ENCODE measurements at places on chromosomes 12 and 14. TPM values are rescaled to one million over a fixed set of nuclear protein-coding genes. Genes with fewer than 3 reads are reported as not detected.

- peak; percentile 96 for DNase-seq
Measured at GRCh38 chr14:76918782-76919394, 92.7 kb downstream of the LRRC74A start.

DNA sequence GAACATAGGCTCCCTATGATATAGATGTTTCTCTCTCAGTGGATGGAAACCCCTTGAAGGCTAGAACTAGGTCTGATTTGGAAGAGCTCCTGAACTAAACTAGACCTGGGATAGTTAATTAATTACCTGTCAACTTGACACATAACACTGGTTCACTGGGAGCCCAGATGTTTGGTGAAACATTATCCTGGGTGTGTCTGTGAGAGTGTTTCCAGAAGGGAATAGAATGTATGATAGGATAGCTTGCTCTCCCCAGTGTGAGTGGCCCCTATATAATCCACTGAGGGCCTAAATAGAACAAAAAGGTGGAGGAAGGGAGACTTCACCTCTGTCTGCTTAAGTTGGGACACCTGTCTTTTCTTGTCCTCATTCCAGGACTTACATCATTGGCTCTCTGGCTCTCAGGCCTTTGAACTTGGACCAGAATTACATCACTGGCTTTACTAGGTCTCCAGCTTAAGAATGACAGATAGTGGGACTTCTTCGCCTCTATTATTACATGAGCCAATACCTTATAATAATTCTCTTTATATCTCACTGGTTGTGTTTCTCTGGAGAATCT is 194.1 kb downstream of the KTN1 start:
- DNase-seq: no peak

GRCh38 chr12:65881965-65882413 is 57.7 kb downstream of the HMGA2 start:
- peak; percentile 83 for DNase-seq

DNA sequence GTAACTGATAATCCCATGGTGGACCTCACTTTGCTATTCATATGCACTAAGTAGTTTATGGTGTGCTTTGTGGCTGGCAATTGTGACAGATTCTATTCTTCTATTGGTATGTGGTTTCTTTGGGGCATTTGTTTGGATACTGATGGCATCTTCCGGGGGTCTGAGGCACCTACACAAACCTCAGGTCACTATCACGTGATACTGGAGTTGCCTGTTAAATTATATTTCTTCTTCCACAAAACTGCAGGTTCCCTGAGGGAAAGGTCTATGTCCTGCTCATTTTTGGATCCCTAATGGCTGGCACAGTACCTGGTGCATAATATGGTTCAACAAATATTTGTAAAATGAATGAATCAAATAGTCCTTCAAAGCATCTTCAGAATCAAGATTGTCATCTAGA is 49.5 kb upstream of the HELB start:
- DNase-seq: no peak

DNA sequence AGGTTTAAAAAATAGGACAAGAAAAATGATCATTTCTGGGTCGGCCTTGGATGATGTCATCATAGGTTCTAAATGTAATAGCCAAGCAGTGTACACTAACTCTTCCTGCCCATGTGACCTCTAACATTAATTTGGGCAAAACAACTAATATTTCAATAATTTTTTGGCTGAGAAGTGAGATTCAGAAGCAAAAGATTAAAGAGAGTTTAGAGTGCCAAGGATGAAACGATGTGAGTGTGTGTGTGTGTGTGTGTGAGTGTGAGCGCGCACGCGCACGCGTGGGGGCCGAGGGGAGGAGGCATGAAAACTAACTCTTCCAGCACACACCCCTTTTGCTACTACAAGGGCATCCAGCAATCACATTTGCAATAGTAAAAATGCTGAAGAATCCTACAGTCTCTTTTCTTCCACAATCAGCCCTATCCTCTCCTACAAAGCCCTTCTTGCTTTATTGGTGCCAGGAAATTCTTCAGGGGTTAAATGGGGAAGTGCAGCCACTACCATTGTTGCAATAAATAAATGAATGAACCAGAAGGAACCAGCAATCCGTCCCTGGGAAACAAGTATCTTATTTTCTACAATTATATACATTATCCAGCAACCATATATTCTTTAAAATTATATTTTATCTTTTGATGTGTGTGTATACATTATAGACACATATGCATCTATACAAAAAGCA is 52.9 kb downstream of the PEBP1 start:
- peak; percentile 80 for DNase-seq

The SERPINA10 gene
- total RNA-seq: not detected

The KRT71 gene
- not detected for total RNA-seq

DNA sequence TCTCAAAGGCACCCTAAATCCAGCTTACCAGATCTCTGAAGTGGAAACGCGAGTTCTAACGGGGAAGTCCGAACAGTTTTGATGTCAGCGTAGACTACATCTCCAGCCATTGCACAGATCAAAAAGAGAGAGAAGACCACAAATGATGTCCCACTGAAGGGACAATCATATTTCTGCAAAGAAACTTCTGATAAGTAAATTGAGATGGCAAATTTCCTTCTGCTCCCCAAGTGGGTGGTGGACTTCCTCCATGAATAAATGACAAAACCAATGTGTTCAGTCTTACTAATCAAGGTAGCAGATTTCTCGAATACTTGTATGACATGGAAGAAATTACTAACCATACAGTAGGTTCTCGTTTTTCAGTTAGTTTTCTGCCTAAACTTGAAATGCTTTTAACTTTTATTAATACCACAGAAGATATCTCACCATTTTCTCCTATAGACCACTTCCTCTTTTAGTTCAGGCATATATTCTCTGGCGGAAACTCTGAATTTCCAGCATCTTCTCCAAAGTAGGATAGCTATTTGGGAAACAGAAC is at the start of gene CLECL1:
Gene CLECL1 (minus strand): TSS at position 177 of the 541 bp plus-strand sequence.
- no peak for DNase-seq

The ACVR1B gene
- 23.9 TPM for total RNA-seq

- DNase-seq: no peak
Measured at GRCh38 chr12:49057888-49058287, 2.7 kb downstream of the KMT2D start.

The KRT2 gene
- not detected for total RNA-seq

GRCh38 chr14:75725481-75725880 is 64.4 kb downstream of the TTLL5 start:
- DNase-seq: no peak

DNA sequence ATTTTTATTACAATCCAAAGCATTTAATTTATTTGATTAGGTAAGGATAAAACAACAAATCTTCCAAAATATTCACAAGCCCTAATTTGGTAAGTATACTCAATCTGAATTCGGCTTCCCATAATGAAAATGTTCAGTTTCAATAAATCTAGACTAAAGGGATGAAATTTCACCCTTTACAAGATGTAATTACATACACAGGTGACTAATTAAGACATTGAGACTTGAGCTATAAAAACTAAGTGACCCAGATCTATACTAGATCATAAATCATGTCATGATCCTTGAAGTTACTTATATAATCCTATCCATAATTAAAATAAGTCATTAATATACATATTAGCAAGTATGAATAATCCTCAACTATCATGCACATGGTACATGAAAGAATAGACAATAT is 36.6 kb downstream of the LRP6 start:
- DNase-seq: no peak

DNA sequence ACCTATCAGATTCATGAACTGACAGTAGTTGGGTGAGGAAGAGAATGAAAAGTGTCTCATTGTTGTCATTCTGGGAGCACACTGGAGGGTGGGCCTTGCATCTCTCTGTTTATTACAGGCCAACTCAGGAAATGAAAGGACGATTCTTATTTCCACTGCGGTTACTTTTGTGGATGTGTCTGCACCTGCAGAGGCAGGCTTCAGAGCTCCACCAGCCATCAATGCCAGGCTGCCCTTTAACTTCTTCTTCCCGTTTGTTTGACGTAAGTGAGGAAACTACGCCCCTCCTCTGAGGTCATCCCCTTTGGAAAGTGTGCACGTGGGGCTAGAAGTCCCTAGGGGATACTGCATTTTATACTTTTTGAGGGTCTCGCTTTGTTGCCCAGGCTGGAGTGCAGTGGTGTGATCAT is 33.7 kb downstream of the TCTN1 start:
- no peak for DNase-seq

DNA sequence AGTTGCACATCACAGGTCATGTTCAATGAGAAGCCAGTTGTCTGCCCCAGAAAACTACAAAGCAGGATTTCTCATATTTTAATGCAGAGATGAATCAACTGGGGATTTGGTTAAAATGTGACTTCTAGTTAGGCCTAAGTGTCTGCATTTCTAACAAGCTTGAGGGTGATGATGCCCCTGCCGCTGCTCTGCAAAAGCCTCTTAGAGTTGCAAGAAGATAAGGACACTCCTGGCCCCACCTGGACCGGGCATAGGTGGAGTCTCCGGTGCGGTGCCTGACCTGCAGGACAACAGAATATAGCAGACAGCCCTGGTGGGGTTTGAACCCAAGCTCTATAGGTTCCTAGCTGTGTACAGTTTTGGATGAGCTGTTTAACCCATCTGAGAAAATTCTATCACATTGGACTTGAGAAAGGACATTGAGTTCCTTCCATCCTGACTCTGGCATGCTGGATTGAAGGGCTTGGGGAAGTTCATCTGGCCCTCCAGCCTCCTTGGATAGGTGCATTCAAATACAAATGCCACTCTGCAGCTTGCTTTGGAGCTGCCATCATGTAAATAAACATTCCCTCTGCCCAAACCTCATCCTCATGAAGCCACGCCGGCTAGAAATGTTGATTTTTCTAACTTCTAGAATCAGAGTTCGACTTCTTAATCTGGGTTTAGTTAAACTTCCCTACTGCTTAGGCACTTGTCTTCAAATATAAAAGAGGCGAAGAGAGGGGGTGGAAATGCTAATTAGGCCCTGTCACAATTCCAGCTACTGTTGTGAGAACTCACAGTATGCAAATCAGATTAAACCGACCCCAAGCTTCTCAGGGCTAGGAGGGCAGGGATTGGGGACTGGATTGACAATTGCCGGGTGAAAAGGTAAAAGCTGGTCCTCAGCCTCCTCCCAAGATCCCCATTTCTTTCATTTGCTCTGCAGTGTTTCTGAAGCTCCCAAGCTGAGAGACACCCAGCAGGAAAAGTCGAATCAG is 1225.6 kb downstream of the VRK1 start:
- DNase-seq: no peak

GRCh38 chr12:83841620-83842019 is 1071.0 kb downstream of the SLC6A15 start:
- DNase-seq: no peak

- no peak for DNase-seq
Measured at GRCh38 chr12:94761559-94761958, 111.2 kb upstream of the TMCC3 start.

The CEBPE gene
- total RNA-seq: 0.31 TPM

The SLCO1A2 gene
- total RNA-seq: 0.67 TPM
